Heart right ventricle (tissue), 16 donors: ENCODE measurements at places on chromosomes 12 and 14. TPM values are rescaled to one million over a fixed set of nuclear protein-coding genes. Genes with fewer than 3 reads are reported as not detected.

DNA sequence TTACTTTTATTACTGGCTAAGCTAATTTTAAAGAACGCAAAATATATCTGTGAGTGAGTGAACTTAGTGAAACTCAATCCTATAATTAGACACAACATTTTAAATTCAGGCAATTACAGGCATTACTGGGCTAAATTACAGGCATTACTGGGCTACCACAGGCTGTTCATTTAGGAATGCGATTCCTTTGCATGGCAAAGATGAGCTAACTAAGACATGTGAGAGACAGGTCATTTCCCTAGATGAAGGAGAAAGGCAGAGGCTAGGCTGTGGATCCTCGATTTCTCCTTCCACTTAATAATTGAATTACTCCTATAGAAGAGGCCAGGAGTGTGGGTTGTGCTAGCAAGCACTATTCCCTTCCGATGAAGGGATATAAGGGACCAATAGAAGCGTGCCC lies 429.4 kb upstream of the LMO3 start:
- no peak for DNase-seq

DNA sequence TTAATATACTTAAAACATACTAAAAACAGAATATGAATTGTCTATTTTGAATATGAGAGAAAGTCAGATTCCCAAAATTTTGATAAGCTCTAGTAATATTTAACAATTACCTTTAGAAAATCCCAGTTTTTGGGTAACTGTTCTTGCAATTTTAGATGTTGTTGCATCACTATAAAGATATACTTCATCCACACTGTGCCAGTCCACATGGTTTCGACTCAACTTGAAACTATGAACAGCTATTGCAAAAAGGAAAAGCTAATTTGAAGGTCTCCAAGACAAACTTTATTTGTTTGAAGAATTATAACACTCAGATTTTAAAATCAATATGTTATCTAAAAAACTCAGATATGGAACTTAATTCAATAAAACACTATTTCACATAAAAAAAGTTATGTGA lies 59.9 kb downstream of the DDHD1 start:
- DNase-seq, result no peak

DNA sequence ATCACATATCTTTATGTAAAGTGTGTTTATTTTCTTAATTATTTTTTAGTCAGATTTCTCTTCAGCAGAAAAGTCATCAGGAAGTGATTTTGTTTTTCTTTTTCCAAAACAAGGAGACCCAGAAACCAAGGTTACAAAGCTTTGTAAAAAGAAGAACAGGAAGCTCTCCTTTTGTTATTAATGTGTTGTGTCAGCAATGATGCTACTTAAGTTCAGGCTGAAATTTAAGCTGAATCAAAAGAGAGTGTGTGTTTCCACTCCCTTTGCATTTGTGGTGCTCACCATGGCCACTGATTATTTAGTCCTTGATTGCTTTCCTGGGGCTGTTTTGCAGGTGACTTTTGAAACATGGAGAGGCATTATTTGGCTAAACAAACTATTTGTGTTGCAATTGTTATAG lies 155.3 kb upstream of the ATP2B1 start:
- no peak for DNase-seq

- no peak for DNase-seq
Measured at GRCh38 chr14:66133666-66134065, 352.5 kb upstream of the CCDC196 start.

- DNase-seq, result no peak
Measured at GRCh38 chr12:25971654-25972041, 13.2 kb downstream of the RASSF8 start.

DNA sequence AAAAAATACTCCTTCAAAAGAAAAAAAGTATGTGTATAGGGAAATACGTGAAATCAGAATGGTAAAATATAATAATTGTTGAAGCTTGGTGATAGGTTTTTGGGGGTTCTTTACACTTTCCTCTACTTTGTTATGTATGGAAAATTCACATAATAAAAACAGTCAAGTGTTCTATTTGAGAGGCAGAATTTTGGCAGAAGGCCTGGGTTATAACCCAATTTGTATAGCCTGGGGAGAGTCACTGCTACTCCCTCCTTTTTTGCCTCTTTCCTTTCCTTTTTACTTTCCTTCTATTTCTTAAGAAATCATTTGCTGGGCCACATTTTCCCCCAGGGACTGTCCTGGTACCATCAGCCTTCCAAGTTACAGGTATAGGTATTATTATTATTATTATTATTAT lies 105.7 kb downstream of the CRADD start:
- DNase-seq, result no peak

GRCh38 chr14:34228650-34228976 lies 233.4 kb downstream of the SPTSSA start:
- no peak for DNase-seq

DNA sequence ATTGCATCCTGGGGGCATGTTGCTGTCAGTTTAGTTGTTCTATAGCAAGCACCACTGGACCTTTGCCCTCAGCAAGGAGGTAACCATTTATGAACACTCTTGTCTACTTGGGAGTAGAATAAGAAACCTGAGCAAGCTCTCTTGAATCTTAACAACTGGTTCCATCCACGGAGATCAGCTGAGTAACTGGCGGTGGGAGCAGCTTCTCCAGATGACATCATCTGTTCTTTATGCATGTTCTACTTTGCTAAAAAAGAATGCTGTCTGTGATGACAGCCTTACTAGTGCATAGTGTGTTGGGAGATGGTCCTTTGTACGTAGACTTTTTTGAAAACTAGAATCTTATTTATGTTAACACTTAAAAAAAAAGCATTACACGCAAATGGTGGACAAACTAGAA lies 17.7 kb downstream of the SLC4A8 start:
- DNase-seq, result no peak

DNA sequence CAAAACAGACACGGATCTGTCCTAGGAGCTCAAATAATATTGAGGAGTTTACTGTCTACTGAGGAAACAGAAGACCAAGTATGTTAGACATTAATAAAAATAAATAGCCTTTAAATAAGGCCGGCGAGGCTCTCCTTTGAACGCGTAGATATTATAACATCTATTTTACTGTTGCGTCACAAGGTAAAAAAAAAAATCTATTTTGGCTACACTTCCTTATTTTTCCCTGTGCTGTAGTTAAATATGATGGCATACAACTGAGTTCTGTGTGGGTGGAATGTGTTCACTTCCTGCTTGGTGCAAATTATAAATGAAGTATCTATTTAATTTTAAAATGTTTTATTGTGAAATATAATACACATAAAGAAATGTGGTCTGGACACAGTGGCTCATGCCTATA lies 17.2 kb upstream of the RAD52 start:
- DNase-seq, result no peak

GRCh38 chr12:66905201-66905600 lies 226.3 kb upstream of the GRIP1 start:
- DNase-seq, result no peak

DNA sequence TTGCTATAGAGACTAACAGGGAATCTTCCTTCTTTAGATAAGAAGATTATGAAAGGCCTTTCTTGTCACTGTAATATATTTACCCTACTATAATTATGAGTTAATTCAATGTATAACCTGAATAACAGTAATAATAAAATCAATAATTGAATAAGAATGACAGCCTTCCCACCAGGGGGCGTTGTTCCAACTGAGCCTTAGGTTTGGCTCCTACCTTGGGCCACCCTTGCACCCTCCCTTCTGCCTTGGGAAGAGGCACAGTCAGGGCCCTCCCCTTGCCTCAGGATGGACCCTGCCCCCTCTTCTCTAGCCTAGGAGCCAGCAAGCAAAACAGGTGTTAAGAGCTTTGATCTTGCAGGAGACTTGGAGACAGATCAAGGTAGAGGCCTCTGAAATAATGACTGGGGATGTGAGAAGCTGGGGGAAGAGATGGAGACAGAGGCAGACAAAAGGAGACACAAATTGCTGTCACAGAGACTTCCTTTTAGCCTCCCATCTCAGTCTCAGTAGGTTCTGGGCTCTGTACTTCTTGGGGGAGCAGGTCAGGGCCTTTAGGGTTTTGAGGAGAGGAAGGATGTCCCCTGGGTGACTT lies 40.1 kb upstream of the CISTR start:
- no peak for DNase-seq

DNA sequence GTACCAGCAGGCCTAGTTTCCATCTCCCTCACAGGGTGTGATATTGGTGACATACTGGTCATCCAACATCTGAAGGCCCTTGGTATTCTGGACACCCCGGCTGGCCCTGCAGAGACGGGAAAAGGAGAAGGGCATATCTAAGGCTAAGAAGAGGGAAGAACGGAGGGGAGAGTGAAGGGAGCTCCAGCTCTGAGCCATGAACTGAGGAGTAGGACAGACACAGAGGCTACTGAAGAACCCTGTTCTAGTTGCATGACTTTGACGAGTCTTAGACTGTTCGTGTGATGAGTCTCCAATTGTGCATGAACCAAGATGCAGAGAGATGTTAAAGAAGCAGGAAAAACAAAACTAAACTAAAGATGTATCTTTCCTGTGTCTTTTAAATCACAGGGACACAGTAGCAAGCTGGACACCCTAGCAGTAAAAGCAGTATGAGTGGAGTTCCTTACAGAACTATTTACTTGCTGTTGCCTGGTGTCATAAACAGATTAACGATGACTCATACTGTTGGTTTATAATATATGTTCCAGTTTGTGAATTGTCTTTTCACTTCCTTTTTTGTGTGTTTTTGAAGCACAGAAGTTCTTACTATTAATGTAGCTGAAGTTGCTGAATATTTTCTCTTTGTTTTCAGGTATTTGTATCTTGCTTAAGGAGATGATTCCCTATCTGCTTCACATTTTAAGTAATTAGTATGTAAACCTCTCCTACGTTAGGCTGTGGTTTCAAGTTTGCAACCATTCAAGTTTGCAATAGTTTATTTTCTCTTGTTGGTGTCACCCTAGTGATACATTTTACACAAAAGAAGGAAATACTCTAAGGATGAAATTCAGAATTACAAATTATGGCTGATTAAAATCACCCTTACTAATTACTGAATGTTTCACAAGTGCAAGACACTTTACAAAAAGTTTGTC lies 15.7 kb downstream of the FAR2 start:
- DNase-seq, result no peak

DNA sequence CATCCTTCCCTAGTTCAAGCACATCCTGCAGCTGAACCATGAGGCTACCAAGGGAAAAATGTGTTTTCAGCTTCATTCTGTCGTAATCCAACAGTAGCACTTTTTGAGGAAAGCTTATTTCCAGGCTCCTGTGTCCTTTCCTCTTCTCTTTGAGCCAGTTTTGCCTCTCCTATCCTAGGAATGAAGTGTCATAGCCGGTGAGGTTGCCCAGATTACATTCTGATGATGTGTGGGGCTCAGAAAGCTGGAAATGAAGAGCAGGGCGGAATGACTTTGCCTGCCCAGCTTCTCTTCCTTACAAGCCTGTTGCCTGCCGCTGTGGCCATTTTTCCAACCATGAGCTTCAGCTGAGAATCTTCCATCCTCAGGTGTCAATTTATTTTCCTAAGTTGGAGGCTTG lies 381.8 kb downstream of the NUAK1 start:
- no peak for DNase-seq

GRCh38 chr14:67485501-67486095 lies 2.9 kb downstream of the TMEM229B start:
- DNase-seq, result no peak

DNA sequence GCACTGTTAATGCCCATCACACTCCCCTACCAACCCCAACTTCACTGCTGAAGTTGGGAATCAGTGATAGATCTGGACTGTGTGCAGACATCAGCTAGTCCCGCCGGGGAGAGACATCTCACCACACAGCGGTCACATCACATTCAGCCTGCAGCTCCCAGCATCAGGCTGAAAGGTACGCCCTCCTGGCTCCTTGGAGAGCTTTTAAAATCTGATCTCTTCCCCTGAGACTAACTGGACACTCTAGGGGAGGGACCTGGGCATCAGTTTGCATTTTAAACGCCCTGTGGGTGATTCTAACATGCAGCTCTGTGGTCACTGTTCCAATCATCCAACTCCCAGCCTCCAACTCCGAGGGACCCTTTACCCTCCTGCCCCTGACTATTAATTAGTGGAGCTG lies 58.4 kb downstream of the CCDC85C start:
- DNase-seq, result no peak

DNA sequence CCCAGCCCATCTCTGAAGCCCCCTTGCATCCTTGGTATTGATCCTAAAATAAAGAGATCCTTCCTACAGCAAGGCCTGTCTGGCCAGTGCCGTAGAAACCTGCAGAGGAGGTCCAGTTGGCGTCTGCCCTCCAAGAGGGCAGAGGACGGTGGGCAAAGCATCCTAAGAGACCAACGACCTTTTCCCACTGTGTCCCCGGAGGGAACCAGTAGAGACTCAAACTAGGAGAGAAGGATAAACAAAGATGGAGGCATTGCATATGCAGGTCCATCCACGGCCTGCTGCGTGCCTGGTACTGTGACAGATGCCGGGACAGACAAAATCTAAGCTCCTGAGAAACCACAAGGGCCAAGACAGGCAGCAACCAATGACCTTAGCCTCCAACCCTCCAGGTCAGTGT lies 3.8 kb downstream of the NCKAP5L start:
- DNase-seq, result no peak

- peak; percentile 28 for DNase-seq
Measured at GRCh38 chr12:116880817-116881324, 370 bp downstream of the HRK start.

DNA sequence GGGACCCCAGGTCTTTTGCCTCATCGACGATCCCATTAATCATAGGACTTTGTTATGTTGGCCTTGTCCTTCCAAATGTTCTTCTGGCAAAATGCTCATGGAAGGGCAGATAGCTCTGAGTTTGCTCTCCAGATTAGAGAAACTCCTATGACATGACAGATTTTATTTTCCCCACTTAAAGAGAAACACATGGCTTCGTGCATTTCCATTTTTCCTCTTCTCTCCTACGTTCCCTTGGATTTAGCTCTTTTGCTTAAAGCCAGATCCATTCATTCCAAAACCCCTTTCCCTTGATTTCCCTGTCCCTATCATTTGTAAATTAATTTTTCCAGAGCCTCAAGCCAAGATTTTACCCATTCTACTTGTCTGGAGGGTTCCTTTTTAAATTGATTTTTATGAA lies 2.9 kb downstream of the PRIMA1 start:
- no peak for DNase-seq

DNA sequence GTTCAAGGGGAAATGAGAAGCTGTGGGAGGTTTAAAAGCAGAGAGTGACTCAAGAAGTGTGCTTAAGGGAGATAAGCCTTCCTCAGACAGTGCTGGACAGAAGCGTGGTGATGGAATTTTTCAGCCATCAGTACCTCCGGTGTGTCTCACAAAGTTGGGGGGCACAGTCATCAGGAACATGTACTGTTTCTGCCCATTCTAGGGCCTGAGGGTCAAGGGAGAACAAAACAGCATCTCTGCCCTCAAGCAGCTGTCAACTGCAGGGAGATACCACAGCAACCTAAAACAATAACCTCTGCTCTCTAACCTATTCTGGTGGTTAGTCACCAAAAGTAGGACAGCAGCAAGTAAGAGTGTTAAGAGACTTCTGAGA lies 2.0 kb upstream of the STON2 start:
- DNase-seq, result no peak

GRCh38 chr14:93735206-93735605 lies 53.1 kb downstream of the PRIMA1 start:
- DNase-seq, result no peak

Gene KRT3
- total RNA-seq, result not detected

Gene PTPRB
- 41.4 TPM for total RNA-seq

Gene STAT6
- total RNA-seq, result 39.1 TPM

Gene SPTLC2
- 12.3 TPM for total RNA-seq

Gene DNAI7
- 0.47 TPM for total RNA-seq

Gene CAPZA3
- not detected for total RNA-seq

Gene SLCO1B3
- 0.28 TPM for total RNA-seq

Gene KRT8
- total RNA-seq, result 106 TPM

Gene DLGAP5
- not detected for total RNA-seq

Gene CMKLR1
- total RNA-seq, result 10.4 TPM

Gene FGF23
- not detected for total RNA-seq

Gene KRT77
- total RNA-seq, result not detected

Gene TNFRSF1A
- total RNA-seq, result 44.6 TPM

Gene KRT83
- total RNA-seq, result not detected

Gene TAS2R7
- not detected for total RNA-seq
